ENCODE measurements at places on chromosomes 7 and 10.

- no peak for DNase-seq
Observed at GRCh38 chr7:47508389-47509380, 73.2 kb downstream of the TNS3 start.

GRCh38 chr10:45419676-45420025 lies 45.6 kb downstream of the ALOX5 start:
- DNase-seq = no peak

GRCh38 chr7:106166651-106167342 lies 54.7 kb upstream of the SYPL1 start:
- no peak for DNase-seq

- DNase-seq = no peak
Observed at GRCh38 chr10:81995254-81995653, 120.3 kb downstream of the NRG3 start.

GRCh38 chr7:6271694-6272440 lies 557 bp downstream of the CYTH3 start:
- no peak for DNase-seq

DNA sequence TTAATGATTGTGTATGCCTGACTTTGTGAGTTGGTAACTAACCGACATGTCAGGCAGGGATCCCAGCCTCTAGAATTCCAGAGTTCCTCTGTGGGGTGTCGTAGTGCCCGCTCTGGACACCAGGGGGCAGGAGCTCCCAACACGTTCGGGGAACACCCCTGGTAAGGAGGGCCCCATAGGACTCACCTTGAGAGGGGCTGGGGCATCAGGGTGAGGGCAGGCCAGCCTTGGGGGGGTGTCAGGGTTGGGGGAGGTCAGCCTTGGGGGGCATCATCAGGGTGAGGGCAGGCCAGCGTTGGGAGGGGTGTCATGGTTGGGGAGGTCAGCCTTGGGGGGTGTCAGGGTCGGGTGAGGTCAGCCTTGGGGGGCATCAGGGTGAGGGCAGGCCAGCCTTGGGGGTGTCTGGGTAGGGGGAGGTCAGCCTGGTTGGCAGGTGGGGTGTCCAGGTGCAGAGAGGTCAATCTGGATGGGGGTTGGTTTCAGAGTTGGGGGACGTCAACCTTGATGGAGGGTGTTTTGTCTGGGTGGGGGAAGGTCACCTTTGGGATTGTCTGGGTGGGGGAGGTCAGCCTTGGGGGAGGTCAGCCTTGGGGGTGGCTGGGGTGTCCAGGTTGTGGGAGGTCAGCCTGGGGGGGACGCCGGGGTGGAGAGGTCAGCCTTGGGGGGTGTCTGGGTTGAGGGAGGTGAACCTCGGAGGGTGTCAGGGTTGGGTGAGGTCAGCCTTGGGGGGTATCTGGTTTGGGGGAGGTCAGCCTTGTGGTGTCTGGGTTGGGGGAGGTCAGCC lies 45.6 kb upstream of the SUN1 start:
- peak; percentile 44 for DNase-seq

DNA sequence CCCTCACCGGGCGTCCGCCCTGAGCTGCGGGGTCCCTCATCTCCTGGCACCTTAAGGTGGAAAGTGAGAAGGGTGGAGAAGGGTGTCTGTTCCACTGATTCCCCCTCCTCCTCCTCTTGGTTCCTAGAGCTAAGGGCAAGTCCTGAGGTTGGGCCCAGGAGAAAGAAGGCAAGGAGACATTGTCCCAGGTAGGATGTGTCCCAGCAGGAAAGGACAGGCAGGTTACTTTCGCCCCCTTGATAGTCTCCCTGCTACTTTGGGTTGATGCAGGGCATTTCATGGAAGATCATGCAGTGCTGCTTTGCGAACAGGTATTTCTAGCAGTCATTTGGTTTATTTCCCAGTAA lies 582 bp downstream of the STEAP2 start:
- DNase-seq = no peak

DNA sequence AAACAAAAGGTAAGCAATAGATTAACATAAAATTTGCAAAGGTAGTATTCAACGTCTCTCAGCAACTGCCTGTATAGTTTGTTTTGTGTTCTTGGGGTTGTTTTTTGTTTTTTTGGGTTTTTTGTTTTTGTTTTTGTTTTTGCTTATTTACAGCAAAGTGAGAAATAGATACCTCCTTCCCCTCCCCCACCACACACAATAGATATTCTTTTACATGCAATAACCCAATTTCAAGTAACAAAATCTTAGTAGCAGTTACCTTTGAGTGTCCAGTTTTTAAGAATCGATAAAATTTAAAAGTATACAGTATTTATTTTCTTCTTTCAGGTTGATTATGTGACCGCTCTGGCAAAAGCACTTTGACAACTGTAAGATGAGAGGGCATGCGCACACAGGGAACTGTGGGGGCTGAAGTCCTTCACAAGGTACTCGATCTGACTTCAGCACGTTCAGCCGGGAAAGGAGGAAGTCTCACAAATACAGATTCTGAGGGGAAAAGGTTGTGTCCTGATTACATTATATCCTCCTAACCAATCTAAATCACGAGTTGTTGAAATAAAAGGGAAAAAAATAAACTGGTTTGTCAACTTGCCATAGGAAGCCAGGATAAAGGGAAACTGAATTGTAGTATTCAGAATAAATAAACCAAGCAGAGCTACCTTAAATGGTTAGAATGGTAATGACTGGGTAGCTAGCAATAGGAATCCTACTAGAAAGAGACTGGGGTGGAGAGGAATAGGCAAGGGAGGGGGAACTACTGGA lies 47.8 kb downstream of the CPEB3 start:
- no peak for DNase-seq

GRCh38 chr7:128197589-128197988 lies 43.5 kb upstream of the LEP start:
- DNase-seq = no peak

GRCh38 chr10:95247881-95248583 lies 42.8 kb downstream of the PDLIM1 start:
- no peak for DNase-seq

DNA sequence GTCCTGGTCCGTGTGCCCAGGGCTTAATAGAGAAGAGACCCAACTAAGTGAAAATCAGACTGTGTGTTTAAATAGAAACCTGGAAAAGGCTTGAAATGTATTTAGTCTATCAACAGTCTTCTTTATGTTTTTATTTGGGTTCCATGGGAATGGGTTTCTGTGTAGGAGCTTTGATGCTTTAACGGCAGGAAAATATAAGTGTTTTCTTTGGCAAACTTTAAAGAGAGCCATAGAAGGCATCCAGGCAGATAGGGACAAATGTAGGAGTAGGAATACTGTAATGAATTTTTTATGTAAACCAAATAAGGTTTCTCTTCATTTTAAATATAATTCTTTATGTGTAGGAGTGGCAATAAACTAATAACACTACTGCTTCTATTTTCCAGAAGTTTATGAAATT lies 989.0 kb downstream of the GATA3 start:
- no peak for DNase-seq

- no peak for DNase-seq
Observed at GRCh38 chr7:150443793-150444540, 6.5 kb upstream of the GIMAP8 start.

DNA sequence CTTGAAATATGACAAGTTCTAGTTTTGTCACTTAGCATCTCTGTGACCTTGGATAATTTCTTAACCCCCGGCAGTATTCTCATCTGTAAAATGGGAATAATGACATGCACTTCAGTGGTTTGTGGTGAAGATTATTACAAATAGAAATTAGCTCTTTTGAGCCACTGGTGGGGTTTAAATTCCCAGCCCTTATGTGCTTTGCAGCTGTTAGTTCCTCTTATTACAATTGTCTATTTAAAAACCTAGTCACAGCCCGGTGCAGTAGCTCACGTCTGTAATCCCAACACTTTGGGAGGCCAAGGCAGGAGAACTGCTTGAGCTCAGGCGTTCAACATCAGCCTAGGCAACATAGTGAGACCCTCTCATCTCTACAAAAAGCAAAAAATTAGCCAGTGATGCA lies 30.1 kb downstream of the CAV1 start:
- no peak for DNase-seq

Data from stimulated activated CD4-positive, alpha-beta T cell treated with anti-CD3 and anti-CD28 coated beads, Interleukin-12 subunit alpha, Interleukin-12 subunit beta, amount 100 ng/mL, for 24 hours (primary cell).